D341Med (cell line): ENCODE measurements at places on chromosomes 13 and 19.

GRCh38 chr19:38557205-38557799, 60.5 kb downstream of the MAP4K1 start:
- no peak for DNase-seq

DNA sequence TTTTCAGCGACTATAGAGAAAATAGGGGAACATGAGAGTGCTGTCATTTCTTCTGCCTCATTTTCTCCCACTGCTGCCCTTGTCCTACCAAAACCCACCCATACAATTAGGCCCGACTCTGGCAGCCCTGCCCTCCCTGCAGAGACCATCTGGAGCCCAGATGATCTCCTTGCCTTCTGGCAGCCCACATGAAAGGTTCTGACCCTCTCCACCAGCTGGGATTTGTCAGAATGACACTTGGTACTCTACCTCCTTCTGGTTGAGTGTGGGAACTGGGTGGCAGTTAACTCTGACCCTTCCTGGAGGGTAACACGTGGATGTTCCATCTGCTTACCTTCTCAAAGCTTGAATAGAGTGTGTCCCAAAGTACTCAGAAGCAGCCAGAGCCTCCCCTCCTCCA, 21.0 kb upstream of the SIAH3 start:
- DNase-seq = no peak

DNA sequence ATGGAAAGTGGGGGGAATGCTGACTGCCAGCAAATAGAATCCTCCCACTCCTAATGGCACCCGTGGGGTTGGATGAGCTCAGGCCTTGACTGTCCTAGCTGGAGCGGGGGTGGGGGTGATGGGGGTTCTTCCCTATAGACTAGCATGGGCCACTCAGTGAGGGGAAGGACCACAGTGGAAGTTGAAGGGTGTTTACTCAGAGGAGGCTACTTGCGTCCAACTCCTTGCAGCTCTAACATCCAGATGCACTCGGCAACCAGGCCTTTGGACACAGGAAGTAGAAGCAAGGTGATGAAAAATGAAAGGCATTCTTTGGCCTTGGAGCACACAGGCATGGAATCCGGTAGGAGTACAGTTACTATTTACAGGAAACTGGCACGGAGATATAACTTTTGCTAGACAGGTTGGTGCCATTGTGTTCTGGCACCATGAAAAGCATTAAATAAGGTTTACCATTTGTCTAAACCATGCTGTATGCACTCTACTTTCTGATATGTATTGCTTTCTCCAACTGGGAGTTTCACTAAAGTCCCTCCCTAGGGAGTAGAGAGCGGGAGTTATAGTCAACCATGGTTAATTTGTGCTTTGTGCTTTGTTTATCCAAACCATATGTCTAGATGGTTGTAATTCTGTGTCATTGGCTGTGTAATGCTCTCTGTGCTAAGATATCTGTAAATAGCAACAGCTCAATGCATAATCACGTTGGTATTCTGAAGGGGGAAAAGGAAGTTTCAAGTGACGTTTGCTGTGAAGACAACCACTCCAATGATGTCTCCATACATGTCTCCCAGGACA, 125.3 kb downstream of the TSHZ3 start:
- no peak for DNase-seq

DNA sequence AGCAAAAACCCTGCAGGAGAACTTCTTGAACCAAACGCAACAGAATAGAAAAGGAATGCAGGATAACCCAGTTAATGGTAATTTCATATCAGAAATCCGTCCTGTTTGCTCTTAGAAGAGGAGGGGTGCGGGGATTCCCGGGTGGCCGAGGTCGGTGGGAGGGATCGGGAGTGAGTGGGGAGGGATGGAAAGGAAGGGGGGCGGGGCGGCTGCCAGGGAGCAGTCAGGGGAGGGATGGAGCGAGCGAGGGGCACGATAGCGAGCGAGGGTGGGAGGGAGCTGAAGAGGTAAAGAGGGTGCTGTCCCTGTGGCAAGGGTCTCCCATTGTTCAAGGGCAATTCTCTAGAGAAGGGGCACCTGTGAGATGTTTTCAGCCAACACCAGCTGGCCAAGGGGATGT, 26.5 kb downstream of the CD177 start:
- DNase-seq = no peak

DNA sequence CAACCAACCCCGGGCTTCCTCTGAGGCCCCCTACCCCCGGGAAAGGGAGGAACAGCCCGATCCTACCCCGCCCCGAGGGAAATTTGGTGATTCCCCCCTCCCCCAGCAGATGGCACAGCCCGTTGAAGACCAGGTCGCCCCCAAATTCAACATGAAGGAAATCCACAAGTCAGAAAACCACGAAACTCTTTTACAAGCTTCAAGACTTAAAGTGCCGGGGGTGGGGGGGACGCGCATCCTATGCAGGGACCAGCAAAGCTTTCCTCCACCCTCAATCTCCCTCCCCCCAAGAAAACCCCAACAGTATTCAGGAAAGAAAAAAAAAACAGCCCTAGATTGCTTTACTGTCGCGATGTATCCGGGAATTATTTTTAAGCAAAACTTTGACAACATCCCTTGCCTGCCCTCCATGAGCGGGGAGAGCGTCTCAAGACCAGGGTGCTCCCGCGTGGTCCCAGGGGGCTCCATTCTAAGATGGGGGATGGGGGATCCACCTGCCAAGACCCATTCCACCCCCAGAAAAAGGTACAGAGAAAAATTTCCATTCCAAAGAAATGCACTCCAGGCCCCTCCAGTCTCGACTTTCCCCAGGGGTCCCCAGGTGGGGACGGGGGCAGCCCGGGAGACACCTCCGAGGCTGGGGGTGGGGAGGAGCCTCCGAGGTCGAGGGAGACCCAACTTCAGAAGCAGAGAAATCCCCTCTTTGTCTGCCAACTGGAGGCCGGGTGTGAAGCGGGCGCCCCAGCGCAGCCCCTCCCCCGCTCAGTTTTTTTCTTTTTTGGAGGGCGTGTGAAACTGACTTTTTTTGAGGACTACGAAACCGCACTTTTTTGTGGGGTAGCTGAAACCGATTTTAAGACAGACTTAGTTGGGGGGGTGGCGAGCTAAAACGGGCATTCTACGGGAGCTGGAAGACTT, 1.5 kb downstream of the TCF3 start:
- no peak for DNase-seq

GRCh38 chr13:78593652-78594455, 9.5 kb downstream of the POU4F1 start:
- DNase-seq = no peak

GRCh38 chr19:44909775-44910174, 4.2 kb downstream of the APOE start:
- no peak for DNase-seq

DNA sequence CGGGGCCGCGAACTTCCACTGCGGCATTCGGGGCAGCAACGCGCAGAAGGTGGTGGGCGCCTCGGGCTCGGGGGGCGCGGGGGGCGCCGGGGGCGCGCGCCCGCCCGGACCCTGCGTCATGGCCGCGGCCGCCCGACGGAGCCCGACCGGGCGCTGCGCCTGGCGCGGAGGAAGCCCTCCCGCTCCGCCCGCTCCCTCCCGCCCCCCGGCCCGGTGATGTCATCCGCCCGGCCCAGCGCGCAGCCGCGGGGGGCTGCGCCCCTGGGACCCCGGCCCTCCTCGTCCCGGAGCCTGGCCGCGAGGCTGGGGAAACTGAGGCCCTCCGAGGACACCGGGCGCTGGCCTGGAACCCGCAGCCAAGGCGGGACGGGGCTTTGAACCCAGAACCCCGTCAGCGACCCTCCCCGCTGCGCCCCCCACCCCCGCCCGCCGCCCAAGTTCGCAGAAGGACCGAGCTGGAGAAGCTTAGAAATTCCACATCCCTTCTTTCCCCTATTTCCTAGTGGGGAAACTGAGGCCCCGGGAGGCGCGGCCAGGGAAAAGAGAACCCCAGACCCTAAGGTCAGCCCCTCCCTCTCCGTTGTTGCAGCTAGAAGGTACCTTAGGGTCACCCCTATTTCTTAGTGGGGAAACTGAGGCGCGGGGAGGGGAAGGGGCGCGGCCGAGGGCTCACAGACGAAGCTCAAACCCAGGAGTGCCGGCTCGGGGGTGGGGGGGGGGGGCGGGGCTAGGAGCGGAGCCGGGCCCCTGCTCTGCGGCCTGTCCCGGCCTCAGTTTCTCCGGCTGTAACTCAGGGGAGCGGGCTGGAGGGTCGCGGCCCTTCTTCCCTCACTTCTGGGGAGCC, at the start of gene SHC2:
Gene SHC2 (minus strand): TSS at position 157 of the 844 bp plus-strand sequence. CDS start 37 bp downstream, at position 120.
- DNase-seq = peak; percentile 88

DNA sequence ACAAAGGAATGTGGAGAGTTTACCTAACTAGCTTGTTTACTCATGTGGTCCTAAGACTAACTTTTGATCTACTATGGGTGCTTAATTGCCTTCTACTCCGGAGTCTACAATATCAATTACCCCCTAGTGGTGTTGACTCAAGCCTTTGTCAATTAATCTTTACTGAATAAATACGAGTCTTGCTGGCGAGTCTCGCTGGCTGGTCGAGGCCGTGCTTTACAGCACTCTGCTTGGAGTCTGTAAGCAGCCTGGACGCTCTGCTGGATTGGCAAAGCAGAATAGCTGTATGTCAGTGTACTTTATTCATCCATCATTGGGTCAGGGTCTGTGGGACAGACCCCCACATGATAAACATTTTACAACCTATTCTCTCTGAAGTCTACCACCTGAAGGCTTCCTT, 9.9 kb upstream of the SPART start:
- no peak for DNase-seq

- DNase-seq = peak; percentile 59
Measured at GRCh38 chr19:40139533-40140287, 49.0 kb upstream of the ZNF780A start.

- no peak for DNase-seq
Measured at GRCh38 chr19:29492769-29493168, 33.0 kb upstream of the VSTM2B start.

DNA sequence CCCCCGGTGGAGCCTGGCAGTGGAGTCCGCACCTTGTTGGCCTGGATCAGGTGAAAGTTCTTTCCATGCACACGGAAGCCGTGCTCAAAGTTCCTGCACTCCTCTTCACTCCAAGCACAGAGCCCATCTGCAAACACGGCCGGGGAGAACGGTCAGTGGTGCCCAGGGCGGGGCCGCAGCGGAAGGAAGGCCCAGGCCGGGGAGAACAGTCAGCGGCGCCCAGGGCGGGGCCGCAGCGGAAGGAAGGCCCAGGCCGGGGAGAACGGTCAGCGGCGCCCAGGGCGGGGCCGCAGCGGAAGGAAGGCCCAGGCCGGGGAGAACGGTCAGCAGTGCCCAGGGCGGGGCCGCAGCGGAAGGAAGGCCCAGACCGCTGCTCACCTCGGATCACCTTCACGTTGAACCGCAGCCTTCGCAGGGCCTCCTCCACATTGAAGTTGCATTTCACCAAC, 20.6 kb upstream of the PLPP2 start:
- no peak for DNase-seq

GRCh38 chr19:37007587-37008220, 70.5 kb upstream of the ZNF420 start:
- no peak for DNase-seq

GRCh38 chr13:111962431-111962891, 104.5 kb upstream of the SOX1 start:
- no peak for DNase-seq

- no peak for DNase-seq
Measured at GRCh38 chr13:112441779-112442310, 65.7 kb downstream of the SPACA7 start.
